ENCODE measurements at places on chromosomes 7 and 10.

DNA sequence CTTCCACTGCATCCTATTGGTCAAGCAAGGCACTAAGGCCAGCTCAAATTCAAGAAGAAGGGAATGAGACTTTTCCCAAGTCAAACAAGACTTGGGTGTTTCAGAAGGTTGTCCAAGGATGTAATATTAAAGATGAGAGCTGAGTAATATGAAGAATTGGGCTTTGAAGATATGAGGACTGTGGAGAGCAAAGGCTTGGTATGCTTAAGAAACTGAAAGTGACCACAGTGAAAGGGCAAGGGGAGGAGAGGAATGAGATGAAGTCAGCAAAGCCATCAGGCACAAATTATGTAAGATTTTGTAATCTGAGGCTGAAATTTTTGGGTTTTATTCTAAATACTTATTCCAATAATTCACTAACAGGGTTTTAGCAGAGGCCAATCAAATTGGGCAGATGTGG lies 38.6 kb upstream of the NPY start:
- DNase-seq, result no peak

GRCh38 chr10:7787150-7787856 lies 490 bp downstream of the KIN start:
- DNase-seq, result peak; percentile 41

DNA sequence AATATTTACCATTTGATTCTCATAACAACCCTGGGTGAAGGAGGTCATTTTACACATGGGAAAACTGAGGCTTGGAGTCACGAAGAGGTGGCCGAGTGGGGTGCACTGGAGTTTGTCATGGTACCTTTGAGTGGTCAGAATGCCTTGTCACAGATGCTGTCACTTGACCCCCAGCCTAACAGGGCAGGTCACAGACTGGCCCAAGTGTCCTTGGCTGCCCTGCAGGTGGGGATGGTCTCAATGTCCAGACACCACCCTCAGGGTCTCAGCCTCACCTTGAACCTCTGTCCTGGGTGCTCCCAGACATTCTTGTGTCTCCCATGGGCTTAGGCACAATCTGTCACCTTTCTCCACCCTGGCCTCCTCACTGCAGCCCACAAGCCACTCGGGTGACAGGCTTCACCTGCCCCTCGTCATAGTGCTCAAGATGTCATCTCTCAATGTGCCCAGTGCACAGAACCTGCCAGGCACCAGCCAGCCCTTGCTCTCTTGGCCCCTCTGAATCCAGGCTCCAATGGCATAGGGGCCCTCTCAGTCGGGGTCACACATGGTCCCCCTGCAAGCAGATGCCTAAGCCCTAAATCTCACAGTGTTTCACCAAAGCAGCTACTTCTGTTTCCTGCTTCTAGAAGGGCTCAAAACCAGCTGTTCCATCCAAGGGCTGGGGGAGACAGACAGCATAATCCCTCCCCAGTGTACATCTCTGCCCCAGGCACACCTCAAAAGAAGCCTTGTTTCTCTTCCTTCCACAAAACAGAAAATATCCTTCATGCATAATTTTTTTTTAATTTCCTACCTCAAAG lies 76.8 kb upstream of the NANOS1 start:
- no peak for DNase-seq

DNA sequence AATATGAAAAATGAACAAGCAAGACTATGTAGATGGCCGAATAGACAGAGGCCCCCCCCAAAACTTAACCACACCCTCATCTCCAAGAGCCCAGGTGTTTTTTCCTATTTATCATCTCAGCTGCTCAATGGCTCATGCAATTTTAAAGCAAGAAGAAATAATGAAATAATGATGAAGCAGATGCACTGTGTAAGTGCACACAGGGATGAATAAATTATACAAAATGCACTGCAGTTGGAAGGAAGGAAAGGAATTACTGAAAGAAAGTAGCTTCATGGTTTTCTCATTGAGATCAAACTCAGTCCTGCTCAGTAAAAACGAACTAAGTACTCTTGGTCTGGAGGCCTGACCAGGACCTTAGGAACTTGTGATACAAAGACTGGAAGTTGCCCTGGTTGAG lies 810.1 kb downstream of the NRG3 start:
- DNase-seq, result no peak
